Stimulated activated CD8-positive, alpha-beta memory T cell treated with anti-CD3 and anti-CD28 coated beads, Interleukin-15, amount 100 ng/mL, for 48 hours (primary cell): ENCODE measurements at places on chromosomes 12 and 14.

- DNase-seq: no peak
Measured at GRCh38 chr12:10771132-10771733, 31.2 kb downstream of the TAS2R7 start.

DNA sequence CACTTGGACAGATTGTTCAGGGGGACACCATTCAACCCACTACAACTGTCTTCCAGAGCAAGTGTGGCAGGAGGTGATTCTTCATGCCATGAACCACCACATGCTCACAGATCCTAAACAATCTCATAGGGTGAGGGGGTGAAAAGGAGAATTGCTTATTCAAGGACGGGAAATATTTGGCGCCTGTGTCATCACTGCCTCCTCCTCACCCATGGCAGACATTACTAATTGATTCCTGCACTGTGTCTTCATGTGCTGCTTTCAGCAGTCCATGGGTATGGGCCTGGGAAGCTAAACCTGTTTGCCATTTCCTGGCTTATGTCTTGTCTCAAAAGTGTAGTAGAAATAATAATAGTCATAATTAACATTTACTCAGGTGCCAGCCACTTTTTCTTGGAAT is 31.3 kb downstream of the MMAB start:
- no peak for DNase-seq

DNA sequence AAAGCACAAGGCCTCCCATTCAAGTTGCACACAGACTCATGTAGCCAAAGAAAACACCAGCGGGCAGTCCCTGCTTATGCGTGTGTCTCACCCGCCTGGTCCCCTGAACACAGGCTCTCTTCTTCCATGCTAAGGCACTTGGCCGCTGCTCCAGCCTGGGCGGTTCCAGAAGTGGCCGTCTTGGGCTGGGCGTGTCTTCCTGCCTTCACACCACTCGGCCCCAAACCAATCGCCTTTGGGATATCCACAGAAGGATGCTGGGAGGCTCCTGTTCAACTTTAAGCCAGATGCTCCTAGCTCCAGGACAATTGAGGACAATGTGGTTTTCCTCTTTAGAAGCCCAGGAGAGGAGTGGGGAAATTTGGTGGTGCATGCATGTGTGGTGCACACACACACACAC is 2.2 kb downstream of the SCARB1 start:
- DNase-seq: no peak

- no peak for DNase-seq
Measured at GRCh38 chr12:70736351-70737133, 99.3 kb upstream of the PTPRB start.

DNA sequence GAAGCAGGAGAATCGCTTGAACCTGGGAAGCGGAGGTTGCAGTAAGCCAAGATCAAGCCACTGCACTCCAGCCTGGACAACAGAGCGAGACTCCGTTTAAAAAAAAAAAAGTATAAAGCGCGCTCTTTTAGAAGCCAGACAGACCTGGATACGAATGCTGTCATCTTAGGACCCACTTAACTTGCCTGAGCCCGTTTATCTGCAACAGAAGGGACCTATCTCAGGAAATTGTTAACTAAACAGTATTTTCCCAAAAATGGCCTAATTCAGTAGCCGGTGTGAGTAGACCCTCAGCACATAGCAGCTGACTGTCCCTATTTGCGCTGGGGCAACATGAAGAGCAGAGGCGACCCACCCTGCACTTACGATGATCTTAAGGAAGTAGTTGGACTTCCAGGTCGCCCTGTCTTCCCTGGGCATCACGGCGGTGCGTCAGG is 529 bp downstream of the RPLP0 start:
- no peak for DNase-seq

DNA sequence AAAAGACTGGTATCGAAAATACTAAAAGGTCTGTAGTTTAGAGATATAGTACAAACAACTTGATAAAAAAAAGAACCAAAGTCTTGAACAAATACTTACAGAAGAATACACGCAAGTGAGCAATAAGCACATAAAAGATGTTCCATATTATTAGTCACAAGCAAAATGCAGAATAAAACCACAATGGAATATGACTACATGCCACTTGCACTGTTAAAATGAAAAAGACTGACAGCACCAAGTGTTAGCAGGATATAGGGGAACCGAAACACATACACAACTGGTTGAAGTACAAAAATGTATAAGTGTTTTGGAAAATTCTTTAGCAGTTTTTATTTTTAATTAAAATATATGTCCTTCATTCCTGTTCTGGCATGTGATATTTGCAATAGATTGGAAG is 3.6 kb downstream of the CLEC2A start:
- DNase-seq: no peak

DNA sequence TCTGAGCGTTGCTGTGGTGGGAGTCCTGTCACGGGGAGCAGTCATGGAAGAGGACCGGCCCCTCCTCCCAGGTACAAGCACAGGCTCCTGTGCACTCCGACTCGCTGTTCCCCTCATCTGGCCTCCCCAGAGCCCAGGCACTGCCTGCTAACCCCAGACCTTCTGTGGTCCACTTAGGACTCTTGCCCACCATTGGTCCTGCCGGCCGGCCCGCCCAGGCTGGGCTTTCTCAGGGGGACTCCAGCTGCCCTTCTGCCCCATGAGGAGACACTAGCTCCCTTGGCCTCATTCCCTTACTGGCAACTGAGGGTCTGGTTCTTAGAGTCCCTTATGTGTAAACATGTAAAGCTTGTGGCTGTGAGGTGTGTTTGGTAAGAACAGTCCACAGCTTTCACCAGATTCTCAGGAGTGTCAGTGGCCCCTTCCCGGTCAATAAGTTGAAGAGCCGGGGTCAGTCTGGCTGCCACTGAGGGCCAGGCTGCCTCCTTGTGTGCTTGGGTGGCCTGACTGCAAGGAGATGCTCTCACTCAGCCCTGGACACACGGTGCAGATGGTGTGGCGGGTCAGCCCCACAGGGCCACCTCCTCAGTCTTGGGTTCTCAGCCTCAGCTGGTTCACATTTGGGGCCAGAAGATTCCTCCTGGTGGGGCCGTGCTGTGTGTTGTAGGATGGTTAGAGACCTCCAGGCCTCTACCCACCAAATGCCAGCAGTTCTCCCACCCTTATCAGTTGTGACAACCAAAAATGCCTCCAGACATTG is 43.6 kb downstream of the DDX51 start:
- no peak for DNase-seq

- no peak for DNase-seq
Measured at GRCh38 chr12:77167801-77168200, 102.4 kb upstream of the E2F7 start.

- no peak for DNase-seq
Measured at GRCh38 chr14:68412505-68413465, 380.1 kb downstream of the ZFP36L1 start.

DNA sequence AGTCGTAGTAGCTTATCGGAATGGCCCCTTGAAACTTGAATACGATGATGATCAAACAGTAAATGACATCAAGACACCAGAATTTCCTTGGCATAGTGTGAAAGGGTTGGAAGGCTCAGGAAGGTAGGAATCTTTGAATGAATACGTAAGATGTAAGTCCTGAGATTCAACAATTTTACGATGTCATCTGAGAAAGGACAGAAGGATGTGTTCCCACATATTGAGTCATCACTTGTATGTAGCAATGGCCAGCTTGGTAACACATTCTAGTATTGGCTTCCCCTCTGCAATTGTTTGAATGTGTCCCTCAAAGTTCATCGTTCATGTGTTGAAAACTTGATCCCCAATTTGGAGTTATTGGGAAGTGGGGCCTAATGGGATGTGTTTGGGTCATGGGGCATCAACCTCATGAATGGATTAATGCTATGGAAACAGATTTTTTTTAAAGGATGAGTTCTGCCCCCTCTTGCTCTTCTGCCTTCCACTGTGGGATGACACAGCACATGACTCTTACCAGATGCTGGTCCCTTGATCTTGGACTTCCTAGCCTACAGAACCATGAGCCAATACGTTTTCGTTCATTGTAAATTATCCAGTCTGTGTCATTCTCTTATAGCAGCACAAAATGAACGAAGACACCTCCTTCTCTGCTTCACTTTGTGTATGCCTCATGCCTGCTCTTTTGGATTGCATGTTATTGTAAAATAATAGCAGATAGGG is 284.6 kb downstream of the BCAT1 start:
- no peak for DNase-seq

DNA sequence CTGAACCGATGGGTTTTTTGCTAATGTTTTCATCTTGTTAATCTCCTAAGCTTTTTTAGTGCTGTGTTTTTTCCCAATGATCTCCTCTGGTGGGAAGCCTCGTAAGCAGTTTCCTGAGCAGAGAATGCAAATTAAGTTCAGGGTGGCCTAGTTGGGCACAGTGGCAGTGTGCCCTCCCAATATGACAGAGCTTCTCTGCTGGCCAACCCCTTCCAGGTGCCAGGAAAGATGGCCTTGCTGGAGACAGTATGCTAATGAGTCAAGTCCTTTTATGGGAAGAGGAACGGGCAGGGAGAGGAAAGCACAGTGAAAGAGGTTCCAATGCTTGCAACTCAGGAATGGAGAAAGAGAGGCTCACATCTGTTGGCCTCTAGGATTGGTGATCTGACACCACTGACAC is 115.8 kb downstream of the GCH1 start:
- no peak for DNase-seq

DNA sequence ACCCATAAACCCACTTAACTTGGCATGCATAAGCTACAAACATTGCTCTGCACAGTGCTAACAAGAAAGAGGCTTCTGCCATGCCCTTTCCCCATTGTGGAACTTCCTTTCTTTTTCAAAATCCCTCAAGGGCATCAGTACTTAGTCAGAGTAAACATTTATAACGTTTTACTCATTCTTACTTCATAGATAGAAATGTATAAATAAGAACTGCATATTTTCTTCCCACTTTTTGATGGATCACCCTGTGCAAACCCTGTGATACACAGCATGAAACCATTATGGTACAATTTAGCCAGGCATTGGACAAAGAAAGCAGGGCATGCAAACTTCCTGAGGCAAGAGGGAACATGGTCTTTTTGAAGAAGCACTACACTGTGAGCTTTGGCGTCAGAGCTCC is 113.8 kb upstream of the FOXG1 start:
- no peak for DNase-seq

DNA sequence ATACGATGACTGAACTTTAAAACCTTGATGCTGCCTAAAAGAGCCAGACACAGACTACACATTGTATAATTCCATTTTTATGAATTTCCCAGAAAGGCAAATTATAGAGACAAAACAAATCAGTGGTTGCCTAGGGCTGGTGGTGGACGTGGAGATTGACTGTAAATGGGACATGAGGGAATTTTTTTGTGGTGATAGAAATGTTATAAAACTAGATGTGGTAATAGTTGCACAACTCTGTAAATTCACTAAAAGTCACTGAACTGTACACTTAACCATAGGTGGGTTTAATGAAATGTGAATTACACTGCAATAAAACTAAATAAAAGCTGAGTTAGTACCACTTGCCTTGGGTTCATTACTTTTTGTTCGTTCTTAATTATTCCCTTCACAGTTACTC is 72.1 kb downstream of the PLEKHA5 start:
- no peak for DNase-seq

DNA sequence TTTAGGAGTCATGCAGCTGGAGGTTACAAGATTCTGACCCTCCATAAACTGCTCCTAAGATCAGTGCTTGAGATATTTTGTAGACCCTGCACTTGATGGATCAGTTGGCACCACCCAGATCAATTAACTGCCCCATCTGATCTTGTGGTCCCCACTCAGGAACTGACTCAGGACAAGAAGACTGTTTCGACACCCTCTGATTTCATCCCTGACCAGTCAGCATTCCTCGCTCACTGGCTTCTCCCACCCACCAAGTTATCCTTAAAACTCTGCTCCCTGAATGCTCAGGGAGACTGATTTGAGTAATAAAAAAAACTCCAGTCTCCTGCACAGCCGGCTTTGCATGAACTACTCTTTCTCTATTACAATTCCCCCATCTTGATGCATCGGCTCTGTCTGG is 360.2 kb downstream of the GALC start:
- no peak for DNase-seq

DNA sequence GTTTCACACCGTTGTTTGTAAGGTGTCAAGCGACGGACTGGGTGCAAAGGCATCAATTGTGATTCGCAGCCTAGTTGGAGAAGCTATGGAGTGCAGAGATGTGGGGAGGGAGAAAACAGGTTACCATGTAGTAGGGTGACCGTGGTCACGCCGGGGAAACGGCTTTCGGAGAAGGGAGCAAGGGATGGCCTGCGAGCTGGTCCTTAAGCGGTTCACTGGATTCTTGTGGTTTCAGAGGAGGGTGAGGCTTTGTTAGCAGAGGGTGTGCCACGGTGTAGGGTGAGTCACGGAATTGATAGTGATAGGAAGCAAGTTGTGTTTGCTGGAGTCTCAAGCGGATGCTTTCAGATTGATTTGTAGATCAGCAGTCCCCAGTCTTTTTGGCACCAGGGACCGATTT is 2.3 kb downstream of the PIWIL1 start:
- no peak for DNase-seq

GRCh38 chr12:110708917-110709316 is 20.0 kb upstream of the HVCN1 start:
- DNase-seq: no peak

- no peak for DNase-seq
Measured at GRCh38 chr12:125129591-125130255, 64.5 kb downstream of the AACS start.

DNA sequence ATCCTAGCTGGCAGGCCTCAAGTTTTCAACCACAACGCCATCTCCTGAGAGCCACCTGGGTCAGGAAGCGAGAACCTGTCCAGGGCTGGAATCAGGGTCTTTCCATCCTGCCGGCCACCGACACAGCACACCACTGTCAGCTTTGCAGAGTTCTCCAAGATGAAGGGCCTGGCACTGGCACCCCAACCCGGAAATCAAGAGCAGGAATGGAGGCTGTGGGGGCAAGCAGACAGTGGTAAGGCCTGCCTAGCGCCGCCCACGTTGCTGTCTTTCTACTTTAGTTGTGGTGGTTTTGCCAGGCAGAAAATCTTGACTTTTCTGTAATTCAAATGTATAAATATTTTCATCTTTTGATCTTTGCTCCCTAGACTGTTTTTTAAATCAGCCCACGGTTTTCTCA is 90.7 kb downstream of the ITPK1 start:
- DNase-seq: no peak

GRCh38 chr12:124893792-124894516 is 20.5 kb downstream of the UBC start:
- no peak for DNase-seq

DNA sequence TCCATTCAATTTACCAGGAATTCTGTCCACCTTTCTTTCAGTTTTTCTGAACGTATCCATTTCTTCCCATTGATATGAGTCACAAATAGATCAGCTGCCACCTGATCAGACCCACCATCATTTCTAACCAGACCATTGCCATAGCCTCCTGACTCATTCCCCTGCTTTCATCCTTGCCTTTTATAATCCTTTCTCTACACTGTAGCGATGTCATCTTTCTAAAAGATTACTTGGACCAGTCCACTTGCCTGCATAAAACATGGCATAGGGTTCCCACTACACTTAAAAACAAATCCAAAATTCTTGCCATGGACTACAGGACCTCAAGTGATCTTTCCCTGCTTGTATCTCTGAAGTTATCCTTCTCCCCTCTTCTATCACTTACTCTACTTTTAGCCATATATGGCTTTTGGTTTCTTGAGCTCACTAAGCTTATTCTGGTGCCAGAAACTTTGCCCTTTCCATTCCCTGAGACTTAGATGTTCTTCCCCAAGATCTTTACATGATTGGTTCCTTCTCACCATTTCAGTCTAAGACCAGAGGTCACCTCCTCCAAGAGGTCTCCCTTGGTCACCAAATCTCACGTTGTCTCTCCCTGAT is 149.5 kb upstream of the KRR1 start:
- DNase-seq: no peak
